Stimulated activated naive CD4-positive, alpha-beta T cell treated with Interleukin-2 at 50 U/mL for 16 hours (primary cell): ENCODE measurements at places on chromosomes 2 and 18.

GRCh38 chr2:175743011-175743410 lies 259.1 kb downstream of the LNPK start:
- DNase-seq: no peak

DNA sequence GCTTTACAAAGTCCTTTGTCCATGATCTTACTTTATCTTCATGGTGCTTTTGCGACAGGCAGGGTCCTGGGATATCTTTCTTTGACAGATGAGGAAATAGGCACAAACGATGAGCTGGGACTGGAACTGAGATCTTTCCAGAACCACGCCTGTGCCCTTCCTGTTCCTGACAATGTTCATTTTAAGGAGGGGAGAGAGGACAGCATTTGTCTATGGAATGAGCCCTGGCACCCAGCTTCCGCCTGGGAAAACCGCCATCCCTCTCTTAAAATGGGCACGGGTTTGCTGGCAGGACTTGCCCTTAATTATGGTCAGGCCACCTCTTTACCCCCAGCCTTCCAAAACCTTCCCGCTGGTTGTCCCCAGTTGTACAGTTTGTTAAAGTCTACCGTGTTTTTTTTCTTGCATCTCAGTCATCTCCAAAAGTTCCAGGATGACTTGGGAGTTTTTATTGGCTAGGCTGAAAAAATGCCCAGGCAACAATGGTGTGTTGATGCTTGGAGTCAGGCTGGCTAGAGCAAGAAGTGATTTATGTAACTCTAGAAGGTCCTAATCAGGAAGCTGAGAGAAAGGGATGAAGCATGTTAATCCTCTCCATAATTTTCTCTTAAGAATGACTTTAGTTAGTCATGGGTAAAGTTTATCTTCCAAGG lies 264.9 kb upstream of the EPAS1 start:
- no peak for DNase-seq

- DNase-seq: no peak
These were observed 46.2 kb upstream of the B3GNT2 start for GRCh38 chr2:62149708-62150107.

DNA sequence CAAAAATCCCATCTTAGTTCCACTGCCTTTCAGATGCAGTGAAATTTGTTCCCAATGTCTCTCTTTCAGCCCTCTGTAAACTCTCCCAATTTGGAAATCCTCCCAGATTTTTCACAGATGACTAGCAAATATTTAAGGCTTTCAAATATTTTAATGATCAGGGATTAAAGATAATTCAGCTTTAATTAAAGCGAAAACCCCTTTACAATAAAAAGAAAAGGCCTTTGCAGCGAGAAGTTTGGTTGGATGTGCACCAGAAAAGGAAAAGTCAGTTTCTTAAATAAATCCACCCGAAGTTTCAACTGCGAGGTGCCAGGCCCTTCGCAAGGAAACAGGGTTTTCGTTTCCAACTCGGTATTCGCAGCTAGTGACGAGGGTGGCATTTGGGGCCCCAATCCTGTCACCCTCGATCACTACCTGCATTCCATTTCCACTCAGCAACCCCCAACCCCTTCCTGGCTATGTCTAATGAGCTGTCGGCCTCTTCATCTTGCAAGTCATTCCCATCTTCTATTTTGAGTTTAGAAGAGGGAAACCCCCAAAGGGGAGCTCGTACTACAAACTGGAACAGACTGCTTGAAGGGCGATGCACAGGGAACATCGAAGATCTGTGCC lies 1.5 kb downstream of the RAX start:
- DNase-seq: no peak

DNA sequence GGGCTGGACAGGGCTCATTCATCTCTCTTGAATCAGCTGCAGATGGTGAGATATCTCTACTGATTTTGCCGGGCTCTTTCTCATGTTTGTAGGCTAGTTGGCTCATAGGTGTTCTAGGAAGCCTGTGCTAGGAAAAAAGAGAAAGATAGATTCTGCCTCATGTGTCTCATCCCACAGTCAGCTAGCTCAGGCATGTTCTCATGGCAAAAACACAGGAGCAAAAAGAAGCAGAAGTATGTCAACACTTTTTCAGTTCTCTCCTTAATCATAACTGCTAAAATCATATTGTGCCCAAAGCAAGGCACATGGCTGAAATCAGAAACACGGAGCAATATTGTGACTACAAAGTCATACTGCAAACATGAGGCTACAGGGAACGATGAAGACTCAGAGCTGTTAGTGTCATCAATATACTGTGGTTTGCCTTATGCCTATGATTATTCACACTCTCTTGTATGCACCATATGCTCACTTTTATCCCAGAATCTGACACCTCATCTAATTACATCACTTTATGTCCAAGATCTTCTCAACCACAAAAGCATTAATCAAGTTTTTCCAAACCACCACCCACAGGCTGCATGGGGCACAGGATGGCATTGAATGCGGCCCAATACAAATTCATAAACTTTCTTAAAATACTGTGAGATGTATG lies 571.9 kb upstream of the CNTNAP5 start:
- DNase-seq: no peak

- no peak for DNase-seq
These were observed 448.9 kb upstream of the SLC14A2 start for GRCh38 chr18:45166341-45166835.

DNA sequence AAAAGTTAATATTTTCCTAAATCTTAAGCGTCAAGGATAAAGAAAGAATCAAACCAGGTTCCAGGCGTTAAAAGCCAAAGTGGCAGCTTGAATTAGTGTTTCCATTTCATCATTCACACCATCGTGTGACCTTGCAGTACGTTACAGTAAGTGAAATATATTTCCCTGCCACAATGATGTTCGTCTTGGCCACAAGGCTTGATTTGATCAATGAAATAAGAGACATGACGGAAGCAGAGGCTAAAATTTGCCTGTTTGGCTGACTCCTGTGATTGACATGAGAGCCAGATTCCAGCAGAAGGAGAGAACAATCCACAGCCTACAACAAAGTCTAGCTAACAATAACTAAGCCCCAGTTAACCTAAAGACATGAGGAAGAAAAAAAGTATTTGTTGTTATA lies 62.0 kb downstream of the ASXL2 start:
- DNase-seq: no peak
